Psoas muscle (tissue), 8 donors: ENCODE measurements at places on chromosomes 6 and 20. TPM values are rescaled to one million over a fixed set of nuclear protein-coding genes. Genes with fewer than 3 reads are reported as not detected.

- H3K4me3 ChIP-seq, result no peak overlapping the region
- H3K36me3 ChIP-seq, result no peaks in the 10 kb centered on the region
- peaks cover 4% of the 10 kb centered on the region for H3K27me3 ChIP-seq
These were observed 56.7 kb upstream of the PHACTR3 start for GRCh38 chr20:59547596-59547995.

- H3K4me3 ChIP-seq, result no peak overlapping the region
- peaks cover 2% of the 10 kb centered on the region for H3K4me1 ChIP-seq
- H3K27ac ChIP-seq, result no peak overlapping the region
- peaks cover 14% of the 10 kb centered on the region for H3K36me3 ChIP-seq
- DNase-seq, result no peak
These were observed 32.6 kb upstream of the TBC1D7 start for GRCh38 chr6:13360671-13361540.

DNA sequence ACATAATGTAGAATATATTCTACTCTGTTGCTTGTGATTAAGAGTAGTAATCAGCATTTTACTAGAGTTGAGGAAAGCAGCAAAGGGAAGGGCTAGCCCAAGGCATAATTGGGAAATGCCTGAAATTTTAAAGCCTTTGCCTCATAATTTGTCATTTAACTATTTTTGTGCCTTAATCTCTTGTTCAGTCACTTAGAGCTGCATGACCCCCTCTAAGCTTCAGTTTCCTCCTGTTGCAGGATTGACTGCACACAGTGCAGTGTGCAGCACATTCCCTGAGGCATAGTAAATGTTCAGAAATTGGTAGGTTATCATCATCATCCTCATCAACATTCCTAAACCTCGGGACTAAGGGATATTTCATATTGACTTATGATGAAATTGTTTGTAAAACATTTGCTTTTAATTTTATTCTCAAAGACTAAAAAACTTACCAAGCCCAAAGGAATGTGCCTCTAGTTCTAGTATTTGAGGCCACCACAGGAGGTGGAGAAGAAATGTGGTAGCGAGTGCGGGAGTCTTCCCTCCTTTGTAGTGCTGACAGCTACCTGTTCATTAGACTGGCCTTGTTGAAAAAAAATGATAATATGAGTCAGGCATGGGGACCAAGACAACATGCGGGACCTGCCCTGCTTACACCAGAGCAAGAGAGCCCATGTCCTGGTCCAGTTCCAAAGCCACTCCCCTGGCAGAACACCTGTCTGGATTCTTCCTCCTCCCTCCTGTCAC is 14.8 kb upstream of the TENT5A start:
- H3K4me3 ChIP-seq, result no peak overlapping the region
- H3K27ac ChIP-seq, result no peak overlapping the region
- no peaks in the 10 kb centered on the region for H3K4me1 ChIP-seq
- DNase-seq, result no peak
- no peaks in the 10 kb centered on the region for H3K36me3 ChIP-seq

The EPPIN gene
- total RNA-seq, result not detected

The BPIFB2 gene
- not detected for total RNA-seq

The OPRL1 gene
- 0.94 TPM for total RNA-seq
